Activated naive CD8-positive, alpha-beta T cell treated with anti-CD3 and anti-CD28 coated beads for 36 hours (primary cell): ENCODE measurements at places on chromosomes 2 and 18. TPM values are rescaled to one million over a fixed set of nuclear protein-coding genes. Genes with fewer than 3 reads are reported as not detected.

Gene CYBRD1
- 0.52 TPM for total RNA-seq

Gene SOX11
- total RNA-seq, result not detected

Gene WNT10A
- 6.8 TPM for total RNA-seq

Gene NR4A2
- 49.9 TPM for total RNA-seq

Gene ATP6V1B1
- total RNA-seq, result not detected

Gene STPG4
- not detected for total RNA-seq

Gene RAB1A
- total RNA-seq, result 79.0 TPM

Gene COLEC11
- 0.52 TPM for total RNA-seq

Gene ODC1
- total RNA-seq, result 367 TPM

Gene TTN
- total RNA-seq, result 1.8 TPM

Gene TACR1
- total RNA-seq, result not detected

Gene ACTR3
- 480 TPM for total RNA-seq

Gene ARHGEF33
- 0.47 TPM for total RNA-seq

Gene DNAJC5G
- not detected for total RNA-seq

Gene CNGA3
- total RNA-seq, result not detected

Gene CBLN2
- not detected for total RNA-seq

Gene TEX51
- total RNA-seq, result not detected

Gene FLACC1
- 0.98 TPM for total RNA-seq

Gene CPO
- total RNA-seq, result not detected
